ENCODE measurements at places on chromosomes 4 and X. TPM values are rescaled to one million over a fixed set of nuclear protein-coding genes. Genes with fewer than 3 reads are reported as not detected.

Gene ETDA
- total RNA-seq, result not detected

Gene SRPX
- total RNA-seq, result 118 TPM

Gene EDNRA
- 41.5 TPM for total RNA-seq

Gene CPZ
- 26.3 TPM for total RNA-seq

Gene PPP4R3C
- total RNA-seq, result not detected

Gene ZCCHC13
- total RNA-seq, result not detected

Gene SH3RF1
- 16.0 TPM for total RNA-seq

Gene FAM156A
- total RNA-seq, result 14.7 TPM

GRCh38 chr4:37483610-37484009, 202.6 kb downstream of the RELL1 start:
- DNase-seq, result no peak

- DNase-seq, result no peak
Observed at GRCh38 chr4:177008836-177009501, 216.2 kb upstream of the VEGFC start.

DNA sequence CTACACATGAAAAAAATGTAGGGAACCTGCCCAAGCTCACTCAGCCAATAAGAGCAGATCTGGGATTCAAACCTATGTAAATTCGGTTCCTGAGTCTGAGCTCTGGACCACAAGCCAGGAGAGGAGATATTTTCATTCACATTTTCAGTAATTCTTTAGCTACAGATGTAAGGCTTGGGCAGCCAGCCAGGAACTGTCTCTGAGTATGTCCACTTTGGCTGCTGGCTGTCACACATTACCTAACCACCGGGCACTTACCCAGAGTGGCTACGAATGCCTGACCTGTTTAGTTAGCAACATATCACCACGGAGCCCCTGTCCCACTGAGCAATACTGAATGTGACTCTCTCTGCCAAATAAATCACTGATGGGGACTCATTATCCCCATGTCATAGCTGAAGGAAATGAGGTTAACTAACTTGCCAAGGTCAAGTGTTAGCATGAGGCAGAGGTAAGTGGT, 15.3 kb downstream of the USP46 start:
- DNase-seq, result no peak

- no peak for DNase-seq
Observed at GRCh38 chr4:36054694-36055422, 189.5 kb downstream of the ARAP2 start.

GRCh38 chr4:42881253-42881652, 11.3 kb upstream of the GRXCR1 start:
- no peak for DNase-seq

DNA sequence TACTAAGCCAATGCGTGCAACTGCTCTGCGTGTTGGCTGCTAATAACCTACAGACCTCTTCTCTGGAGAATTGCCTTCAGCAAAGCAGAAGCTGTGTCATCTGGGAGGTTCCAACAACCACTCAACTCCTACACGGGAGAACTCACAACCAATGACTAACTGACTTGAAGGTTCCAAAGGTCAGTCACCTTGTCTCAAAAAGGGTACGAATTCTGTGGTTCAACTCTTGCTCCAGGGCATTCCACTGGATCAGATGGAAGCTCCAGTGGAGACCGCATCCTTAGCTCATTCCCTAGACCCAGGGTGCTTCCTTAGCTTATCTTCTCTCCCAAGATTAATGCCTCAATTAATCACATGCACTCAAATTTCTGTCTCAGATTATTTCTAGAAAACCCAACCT, 222.7 kb downstream of the CHIC2 start:
- DNase-seq, result no peak

- no peak for DNase-seq
Observed at GRCh38 chr4:74671080-74671698, 123.1 kb downstream of the BTC start.

GRCh38 chr4:145041378-145041777, 56.6 kb downstream of the ANAPC10 start:
- no peak for DNase-seq

- DNase-seq, result no peak
Observed at GRCh38 chr4:182743815-182744214, 173.4 kb downstream of the DCTD start.

DNA sequence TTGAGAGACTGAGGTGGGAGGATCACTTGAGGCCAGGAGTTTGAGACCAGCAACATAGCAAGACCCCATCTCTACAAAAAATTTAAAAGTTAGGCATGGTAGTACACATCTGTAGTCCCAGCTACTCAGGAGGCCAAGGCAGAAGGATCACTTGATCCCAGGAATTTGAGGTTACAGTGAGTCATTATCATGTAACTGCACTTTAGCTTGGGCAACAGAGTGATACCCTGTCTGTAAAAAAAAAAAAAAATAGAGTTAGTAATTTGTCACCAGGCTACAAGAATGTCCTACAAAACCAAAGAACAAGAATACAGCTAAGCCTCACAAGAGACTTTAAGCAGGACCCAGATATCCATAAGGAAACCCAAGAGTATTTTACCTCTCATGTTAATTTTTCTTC, 27.0 kb upstream of the RAB28 start:
- DNase-seq, result no peak
